NCI-H226 (cell line): ENCODE measurements at places on chromosomes 6 and 20.

DNA sequence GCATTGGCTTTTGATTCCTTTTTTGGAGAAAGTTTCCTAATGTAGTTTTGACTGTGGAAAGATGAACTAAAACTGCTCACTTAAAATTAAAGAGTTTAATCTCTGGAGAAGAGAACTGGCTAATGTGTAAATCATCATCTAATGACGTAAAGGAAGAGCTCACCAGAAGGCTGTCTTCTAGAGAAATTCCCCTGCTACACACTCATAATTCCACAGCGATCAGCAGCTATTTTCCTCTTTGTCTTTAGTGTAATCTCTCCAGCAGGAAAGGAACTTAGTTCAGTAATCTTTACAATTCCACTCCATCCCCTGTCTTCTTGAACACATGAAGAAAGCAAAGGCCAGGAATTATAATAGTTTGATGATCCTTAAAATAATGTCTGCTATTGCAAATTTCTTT is 15.8 kb downstream of the SPTLC3 start:
- DNase-seq: no peak

- DNase-seq: peak; percentile 5
Observed at GRCh38 chr6:154241581-154241980, 115.0 kb downstream of the IPCEF1 start.

DNA sequence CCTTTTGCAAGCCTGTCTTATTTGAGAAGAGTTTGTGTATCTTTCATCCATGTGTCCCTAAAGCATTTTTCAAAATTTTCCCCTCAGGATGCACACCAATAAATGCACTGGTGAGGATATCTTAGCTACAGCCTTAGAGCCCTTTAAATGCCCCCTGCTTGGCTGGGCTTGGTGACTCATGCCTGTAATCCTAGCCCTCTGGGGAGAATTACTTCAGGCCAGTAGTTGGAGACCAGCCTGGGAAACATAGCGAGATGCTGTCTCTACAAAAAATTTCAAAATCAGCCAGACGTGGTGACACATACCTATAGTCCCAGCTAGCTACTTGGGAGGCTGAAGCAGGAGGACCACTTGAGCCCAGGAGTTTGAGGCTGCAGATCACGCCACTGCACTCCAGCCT is 33.8 kb upstream of the PLCB4 start:
- peak; percentile 79 for DNase-seq

GRCh38 chr20:23159256-23159946 is 73.3 kb upstream of the CD93 start:
- no peak for DNase-seq
